Stimulated activated CD8-positive, alpha-beta memory T cell treated with anti-CD3 and anti-CD28 coated beads, Interleukin-4, amount 100 ng/mL, for 1 hour (primary cell): ENCODE measurements at places on chromosomes 6 and 20.
A peak's percentile ranks its signal among the peaks of the same experiment; 100 is the strongest.

- no peak for DNase-seq
Measured at GRCh38 chr6:39062014-39062740, 13.6 kb downstream of the GLP1R start.

GRCh38 chr6:73503027-73503772, 17.6 kb downstream of the EEF1A1 start:
- no peak for DNase-seq

DNA sequence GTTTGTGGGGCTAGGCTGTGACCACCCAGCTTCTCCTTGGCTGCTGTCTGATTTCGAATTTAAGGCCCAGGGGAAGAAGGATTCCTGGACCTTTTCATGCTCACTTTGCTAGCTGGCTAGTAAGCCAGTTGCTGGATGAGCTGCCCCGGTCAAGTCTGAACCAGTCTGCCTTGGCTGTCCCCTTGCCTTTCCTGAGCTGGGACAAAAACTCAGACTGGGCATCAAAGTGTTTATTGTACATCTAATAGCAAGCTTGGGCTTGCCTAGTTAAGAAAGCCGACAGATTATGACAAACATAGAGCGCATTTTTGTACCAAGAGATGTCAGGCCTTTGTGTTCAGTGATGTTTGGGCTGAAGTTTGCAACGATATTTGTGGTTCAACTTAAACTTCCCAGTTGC, 750 bp upstream of the PAK5 start:
- DNase-seq = no peak

- DNase-seq = peak; percentile 45
Measured at GRCh38 chr6:3410385-3411360, 46.2 kb downstream of the SLC22A23 start.

DNA sequence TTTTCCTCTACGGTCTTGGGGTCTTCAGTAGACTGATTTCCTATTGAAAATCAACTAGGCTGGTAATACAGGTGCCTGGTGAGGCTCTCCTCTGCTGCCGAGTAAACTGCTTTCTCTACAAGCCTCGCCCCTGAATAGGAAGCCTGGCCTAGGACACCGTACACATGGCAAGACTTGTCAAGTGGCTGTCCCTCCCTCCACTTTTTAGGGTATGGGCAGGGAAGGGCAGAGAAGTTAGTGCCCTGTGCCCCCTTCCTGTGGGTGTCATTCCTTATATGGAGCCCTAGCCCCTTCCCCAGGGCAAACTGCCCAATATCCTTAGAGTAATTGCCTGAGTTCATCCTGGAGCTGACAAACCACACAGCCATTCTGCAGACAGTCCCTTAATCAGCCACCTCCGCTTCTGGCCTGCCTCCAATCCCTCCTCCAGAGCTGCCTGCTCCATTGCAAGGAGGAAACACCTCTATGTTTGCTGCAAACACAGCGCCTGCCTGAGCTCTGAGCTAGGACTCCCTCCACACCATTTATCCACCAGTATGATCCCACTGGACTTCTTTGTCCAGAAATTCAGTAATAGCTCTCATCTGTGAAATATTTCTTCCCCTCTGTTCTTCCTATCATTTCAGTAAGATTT, 93.1 kb downstream of the CHD6 start:
- no peak for DNase-seq

DNA sequence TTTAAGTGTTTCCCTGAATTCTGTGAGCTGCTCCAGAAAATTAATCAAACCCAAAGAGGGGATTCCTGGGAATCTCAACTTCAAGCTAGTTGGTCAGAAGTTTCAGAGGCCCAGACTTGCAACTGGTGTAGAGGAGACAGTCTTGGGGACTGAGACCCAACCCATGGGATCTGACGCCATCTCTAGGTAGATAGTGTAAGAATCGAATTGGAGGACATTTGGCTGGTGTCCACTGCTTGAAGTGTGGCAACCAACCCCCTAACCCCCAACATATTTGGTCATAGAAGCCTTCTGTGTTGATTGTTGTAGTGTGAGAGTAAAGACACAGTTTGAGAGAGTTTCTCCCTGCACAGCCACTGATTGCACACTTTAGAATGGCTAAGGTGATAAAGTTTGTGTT, 103.5 kb upstream of the CARMIL1 start:
- DNase-seq = no peak

DNA sequence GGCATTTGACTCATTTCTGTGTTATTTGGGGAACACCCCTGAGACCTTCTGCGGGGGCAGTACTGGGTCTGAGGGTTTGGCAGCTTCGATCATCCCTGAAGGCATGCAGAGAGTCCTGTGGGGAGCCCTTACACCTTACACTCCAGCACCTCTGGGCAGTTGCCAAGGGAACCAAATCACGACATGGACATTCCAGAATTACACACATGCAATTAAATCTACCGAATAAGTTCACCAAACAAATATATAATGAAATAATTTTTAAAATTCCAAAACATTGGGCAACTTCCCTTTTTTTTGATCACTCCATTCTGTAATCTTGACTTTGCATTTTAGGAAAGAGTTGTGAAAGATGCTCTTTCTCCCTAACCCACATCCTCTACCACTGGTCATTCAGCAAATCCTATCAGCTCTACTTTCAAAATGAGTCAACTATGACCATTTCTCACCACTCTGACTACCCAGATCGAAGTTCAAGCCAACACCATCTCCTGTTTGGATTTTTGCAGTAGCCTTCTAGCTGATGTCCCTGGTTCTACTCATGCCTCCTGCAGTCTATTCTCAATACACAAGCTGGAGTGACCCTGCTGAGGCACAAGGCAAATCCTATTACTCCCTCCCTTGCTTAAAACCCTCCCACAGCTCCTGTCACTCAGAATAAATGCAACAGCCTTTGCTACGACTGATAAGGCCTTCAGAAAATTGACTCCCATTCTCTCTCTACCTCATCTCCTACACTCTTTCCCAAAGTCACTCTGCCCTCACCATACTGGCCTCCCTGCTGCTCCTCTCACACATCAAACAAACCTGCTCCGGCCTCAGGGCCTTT, 533.3 kb downstream of the HACE1 start:
- no peak for DNase-seq

DNA sequence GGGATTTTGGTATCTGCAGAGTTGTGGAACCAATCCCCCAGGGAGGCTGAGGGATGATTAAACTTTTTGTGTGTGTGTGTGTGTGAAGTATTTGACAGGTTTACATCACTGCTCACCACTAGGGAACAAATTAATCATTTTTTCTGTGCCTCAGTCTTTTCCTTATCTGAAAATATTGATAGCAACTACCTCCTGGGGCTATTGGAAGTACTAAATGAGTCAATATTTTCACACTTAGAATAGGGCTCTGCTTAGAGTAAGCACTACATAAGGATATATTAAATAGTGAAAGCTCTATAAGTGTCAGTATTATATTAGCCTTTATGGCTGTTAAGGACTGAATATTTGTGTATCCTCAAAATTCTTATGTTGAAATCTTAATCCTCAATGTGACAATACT, 155.2 kb upstream of the UST start:
- DNase-seq = no peak

- DNase-seq = no peak
Measured at GRCh38 chr6:41599852-41600445, 38.3 kb upstream of the MDFI start.

DNA sequence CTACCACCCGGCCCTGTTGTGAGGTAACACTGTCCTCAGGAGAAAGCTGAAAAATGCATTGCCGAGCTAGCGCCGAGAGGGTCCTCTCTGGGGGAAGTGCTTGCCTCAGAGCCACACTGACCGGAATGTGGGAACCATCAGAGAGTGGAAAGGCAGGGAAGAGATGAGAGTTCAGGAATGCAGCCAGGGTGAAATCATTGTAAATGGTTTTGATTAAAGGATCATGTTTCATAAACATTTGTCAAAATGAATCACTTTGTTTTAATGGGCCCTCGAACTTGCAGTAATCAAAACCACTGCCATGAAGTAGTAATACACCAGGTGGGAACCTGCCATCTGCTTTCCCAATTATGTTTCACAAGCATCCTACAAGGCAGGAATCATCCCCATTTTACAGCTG, 16.9 kb upstream of the IL17F start:
- no peak for DNase-seq

GRCh38 chr6:10194816-10195672, 219.8 kb downstream of the TFAP2A start:
- no peak for DNase-seq

GRCh38 chr6:105606831-105607463, 204.1 kb upstream of the PREP start:
- DNase-seq = no peak

DNA sequence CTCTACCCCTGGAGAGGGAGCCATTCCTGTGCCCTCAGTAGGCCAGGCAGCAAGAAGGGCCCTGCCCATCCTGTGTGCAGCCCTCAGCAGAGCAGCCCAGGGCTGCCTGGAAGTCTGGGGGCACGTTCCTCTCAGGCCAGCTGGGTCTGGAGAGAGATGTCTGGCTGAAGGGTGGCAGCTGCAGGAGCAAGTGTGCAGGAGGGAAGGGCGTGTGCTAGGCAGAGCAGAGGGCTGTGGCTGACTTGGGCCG, 62.7 kb downstream of the NOL4L start:
- DNase-seq = no peak

DNA sequence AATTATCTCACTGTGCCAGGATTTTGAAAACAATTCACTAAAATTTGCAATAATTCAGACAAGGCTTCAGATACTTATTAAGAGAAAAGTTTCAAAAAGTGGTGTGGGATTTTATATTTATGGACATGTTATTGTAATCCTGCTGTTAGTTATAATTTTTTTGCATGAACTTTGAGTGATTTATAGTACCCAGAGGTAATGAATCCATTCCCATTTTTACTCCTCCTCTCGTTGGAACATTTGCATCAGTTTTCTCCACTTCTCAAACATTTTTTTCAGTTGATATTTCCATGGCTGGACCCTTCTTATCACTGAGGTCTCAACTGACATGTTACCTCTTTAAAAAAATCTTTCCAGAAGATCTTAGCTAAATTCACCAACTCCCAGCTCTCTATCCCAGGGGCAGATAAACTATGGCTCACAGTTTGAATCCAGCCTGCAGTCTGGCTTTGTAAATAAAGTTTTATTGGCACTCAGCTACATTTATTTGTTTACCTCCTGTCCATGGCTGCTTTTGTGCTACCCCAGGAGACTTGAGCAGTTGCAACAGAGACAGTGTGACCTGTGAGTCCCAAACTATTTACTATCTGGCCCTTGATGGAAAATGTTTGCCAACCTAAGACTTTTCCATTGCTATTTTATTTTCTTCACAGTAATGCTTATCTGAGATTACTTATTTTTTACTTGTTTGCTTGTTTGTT, 83.4 kb downstream of the TSHZ2 start:
- DNase-seq = no peak

- DNase-seq = no peak
Measured at GRCh38 chr6:119034827-119035458, 43.5 kb downstream of the FAM184A start.

GRCh38 chr20:24102290-24102689, 113.7 kb upstream of the GGTLC1 start:
- no peak for DNase-seq

DNA sequence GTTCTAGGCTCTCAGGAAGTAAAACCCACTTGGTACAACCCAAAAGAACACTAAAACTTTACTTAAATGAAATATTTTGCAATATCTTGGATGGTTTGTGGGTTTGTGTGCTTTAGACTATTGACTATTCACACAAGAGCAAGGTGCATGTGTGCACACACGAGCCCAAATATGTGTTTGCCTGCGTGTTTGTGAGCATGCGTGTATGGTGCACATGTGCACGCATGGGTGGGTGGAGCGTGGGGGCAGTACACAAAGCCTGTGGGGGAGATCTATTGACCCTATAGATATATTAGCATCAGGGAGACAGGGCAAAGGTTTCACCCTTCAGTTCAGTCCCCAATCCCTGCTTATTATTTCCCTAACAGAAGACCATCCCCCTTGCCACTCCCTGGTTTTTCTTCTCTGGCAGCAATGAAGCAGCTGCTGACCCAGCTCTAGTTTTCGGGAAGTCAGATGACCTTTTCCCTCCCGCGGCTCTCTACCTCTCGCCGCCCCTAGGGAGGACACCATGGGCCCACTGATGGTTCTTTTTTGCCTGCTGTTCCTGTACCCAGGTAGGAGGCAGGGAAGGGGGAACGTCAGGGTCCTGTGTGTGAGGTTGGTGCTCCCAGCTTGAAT, at the start of gene C2:
TSS of gene C2 (plus strand) at position 476 of the 621 bp plus-strand sequence. CDS start at position 512, 36 bp downstream.
- no peak for DNase-seq

- no peak for DNase-seq
Measured at GRCh38 chr6:52262620-52263344, 18.5 kb upstream of the IL17F start.

GRCh38 chr20:63319164-63320040, 26.4 kb downstream of the COL20A1 start:
- DNase-seq = no peak

DNA sequence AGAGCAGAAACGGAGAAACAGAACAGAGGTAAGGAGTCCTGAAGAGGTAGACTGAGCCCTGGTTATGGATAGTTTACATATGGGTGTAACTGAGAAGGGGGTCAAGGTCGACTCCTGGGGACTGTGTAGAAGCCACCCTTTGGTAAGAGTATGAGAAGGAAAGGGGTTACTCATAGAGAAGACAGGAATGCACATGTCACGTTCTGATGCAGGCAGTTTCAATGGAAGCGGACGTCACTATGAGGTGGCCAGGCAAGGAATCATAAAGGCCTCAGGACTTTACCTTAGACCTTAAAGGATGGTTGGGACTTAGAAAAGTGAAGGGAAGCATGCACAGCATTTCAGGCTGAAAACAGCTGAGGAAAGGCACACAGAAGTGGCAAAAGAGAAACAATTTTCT, 25.1 kb downstream of the RGS17 start:
- no peak for DNase-seq

- no peak for DNase-seq
Measured at GRCh38 chr20:38203337-38203980, 38.4 kb upstream of the TGM2 start.

DNA sequence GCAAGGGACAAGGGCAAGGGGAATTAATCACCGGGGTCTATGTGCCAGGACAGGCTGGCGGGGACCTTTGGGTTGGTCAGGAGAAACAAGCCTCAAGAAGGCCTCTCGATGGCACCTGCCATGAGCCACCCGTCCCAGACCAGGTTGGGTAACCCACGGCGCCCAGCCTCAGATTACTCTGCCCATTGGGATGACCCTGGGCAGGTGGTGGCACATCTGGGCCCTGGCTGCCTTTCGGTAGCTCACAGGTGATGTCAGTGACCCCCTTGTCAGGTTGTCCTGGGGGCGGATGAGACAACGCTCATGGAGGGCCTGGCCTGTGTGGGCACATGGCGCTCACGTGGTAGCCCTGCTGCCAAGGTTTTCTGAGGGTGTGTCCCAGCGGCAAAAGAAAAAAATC, 152.2 kb downstream of the SYCP2 start:
- DNase-seq = no peak

DNA sequence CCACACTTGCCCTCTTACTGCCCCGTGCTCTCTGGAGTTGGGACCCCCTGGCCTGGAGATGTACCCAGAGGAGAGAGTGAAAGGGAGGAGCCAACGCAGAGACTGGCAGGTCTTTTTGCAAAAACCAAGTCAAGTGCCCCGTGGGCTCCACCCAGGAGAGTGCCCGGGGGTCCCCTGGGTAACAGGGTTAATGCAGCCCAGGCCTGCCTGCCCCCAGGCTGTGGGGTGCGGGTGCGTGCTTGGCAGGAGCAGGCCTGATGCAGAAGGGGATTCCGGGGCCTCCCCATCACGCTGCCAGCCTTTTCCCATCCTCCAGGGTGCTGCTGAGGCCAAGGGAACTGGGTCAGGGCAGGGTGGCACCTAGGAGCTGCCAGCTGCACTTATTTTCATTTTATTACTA, 184.4 kb downstream of the ERMARD start:
- no peak for DNase-seq
